Activated T-cell treated with anti-CD3 and anti-CD28 coated beads, Interleukin-2, amount 50 U/mL, for 4 hours (primary cell): ENCODE measurements at places on chromosomes 16 and 17. TPM values are rescaled to one million over a fixed set of nuclear protein-coding genes. Genes with fewer than 3 reads are reported as not detected.

KRTAP2-3 gene
- not detected for total RNA-seq

ARHGAP23 gene
- total RNA-seq: 0.48 TPM

ZSCAN10 gene
- 0.11 TPM for total RNA-seq

CTRB1 gene
- total RNA-seq: 3.4 TPM

HSPB9 gene
- total RNA-seq: not detected

DHX38 gene
- total RNA-seq: 111 TPM

ITGAL gene
- total RNA-seq: 193 TPM

DNA sequence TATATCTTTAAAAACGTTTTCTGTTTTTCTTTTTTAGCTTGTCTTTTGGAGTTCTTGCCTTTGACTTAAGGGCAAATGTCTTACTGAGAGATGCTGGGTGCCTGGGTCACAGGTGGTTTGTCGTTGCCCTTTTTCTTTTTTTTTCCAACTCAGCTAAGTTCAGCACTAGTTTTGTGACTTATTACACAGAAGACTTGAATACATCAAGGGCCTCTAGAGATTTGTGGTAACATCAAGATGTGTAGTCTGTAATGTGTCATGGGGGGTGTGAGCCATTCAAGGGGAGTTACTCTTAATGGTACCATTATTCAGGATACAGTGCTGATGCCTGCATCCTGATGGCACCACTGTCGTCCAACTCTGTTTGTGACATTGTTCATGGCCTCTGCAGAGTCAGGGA is 95.1 kb downstream of the PRKCA start:
- DNase-seq: no peak

DNA sequence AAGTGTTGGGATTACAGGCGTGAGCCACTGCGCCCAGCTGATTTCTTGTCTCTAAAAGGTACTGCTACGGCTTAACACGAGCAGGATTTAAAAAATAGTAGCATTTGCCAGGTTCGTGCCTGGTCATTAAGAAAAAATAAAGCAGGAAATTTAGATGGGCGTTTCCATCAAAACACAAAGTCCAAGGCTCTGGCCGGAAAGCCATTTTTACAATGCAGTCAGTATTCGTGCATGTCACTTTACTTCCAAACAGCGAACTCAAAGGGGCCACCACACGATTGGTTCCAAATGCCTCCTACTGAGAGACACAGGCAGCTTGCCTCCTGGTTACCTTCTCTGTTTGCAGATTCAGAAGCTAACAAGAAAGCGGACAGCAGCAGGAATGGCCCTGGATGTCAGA is 66.2 kb downstream of the MRM3 start:
- no peak for DNase-seq

- no peak for DNase-seq
These were observed 238.8 kb downstream of the SLC39A11 start for GRCh38 chr17:72853440-72854415.

DNA sequence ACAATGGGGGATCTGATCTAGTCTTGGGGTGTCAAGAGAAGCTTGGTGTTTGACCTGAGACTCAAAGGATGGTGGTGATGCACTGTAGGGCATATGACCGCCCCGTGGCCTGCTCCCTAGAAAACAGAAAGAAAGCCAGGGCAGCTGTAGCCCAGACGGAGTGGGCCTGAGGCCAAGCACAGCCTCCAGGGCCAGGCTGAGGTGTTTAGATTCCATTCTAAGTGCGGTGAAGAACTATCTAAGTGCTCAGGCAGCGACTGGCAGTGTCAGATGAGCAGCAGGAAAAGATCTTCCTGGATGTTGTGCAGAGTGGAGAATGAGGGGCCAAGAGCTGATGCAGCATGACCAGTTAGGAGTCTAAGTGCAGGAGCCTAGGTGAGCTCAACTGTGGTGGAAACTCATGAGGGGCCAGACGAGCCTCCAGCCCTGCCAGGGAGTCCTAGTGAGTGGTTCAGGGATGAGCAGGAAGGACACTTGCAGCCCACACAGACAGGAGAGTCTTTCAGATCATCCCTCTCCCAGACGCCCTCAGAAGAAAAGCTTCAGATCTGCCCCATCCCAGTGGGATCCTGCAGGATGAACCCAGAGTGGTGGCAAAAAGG is 314.2 kb upstream of the CCL2 start:
- DNase-seq: no peak

- no peak for DNase-seq
These were observed 62.7 kb downstream of the SEC14L1 start for GRCh38 chr17:77203436-77203835.

GRCh38 chr17:38605841-38606645 is at the start of gene SRCIN1:
Gene SRCIN1, minus strand, starts transcription at chr17:38605952. Its CDS starts 247 bp downstream, at chr17:38605705.
- DNase-seq: peak; percentile 46

DNA sequence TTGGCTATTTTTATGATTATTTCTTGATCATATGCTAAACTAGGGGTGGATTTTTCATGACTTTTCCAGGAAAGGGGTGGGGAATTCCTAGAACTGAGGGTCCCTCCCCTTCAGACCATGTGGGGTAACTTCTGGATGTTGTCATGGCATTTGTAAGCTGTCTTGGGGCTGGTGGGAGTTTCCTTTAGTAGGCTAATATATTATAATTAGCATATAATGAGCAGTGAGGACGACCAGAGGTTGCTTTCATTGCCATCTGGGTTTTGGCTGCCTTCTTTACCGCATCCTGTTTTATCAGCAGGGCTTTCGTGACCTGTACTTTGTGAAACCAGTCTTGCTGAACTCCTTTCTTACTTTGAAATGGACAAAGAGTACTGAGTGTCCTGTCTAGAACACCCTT is 40.4 kb upstream of the ABCA5 start:
- no peak for DNase-seq

GRCh38 chr17:67518876-67519275 is 141.8 kb downstream of the PITPNC1 start:
- no peak for DNase-seq

- DNase-seq: no peak
These were observed 1.8 kb downstream of the CD300C start for GRCh38 chr17:74543891-74544760.
